Foreskin keratinocyte (primary cell): ENCODE measurements at places on chromosomes 5 and 9. TPM values are rescaled to one million over a fixed set of nuclear protein-coding genes. Genes with fewer than 3 reads are reported as not detected.

DNA sequence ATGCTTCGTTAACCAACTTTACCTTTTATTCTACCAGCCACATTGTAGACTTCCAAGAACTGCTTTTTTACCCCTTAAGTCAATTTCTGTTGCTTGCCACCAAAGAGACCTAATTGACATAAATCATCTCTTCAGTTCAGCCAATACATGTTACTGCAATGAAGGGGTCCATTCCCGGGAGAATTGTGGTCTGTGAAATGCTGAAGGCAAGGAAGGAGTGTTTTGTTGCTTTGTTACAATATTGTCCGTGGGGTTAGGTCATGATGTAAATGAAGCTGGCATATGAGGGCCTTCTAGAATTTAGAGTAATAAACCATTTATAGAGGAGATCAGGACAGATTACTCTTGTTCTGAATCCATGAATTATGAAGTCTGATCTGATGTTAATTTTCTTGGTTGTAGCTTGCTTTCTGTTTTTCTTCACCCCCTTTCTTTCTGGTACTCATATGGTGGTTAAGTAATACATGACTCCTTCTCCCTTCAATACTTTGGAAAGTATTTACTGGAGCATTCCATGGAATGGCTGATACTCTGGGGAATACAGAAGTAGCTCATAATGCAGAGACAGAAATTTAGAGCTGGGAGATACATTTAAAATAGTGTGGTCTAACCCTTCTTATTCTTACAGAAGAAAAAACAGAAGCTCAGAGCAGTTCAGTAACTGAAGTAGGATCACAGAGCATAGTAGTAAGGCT, 297.0 kb upstream of the CLINT1 start:
- no peak for DNase-seq

DNA sequence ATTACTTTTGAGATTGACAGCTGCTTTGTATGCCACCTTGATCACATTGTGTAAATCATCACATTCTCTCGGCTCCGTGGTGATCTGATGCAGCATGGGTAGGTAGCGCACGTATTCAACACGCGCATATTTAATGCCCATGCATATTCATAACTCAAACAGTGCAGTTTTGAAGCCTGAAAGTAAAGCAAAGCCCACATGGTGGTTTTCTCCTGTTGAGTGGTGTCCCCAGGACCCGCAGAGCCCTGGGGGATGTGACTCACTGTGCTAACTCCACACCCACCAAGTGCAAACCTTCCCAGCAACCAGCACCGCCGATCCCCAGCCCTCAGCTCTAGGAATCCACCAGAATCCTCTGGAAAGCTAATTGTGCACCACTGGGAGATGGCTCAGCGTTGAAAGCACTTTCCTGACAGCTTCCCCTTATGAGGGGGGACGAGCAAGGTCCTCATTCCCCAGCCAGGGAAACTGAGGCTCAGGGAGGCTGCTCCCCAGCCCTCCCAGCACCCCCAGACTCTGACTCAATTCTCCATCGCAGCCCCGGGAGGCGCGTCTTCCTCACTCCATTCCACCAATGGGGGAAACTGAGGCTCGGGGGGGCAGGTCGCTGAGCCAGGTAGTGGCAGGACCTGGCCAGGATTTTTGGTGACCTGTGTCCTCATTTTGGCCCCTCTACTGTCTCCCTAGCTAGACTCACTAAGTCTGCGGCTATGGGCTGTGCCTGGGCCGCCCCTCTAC, 46.4 kb downstream of the SARDH start:
- DNase-seq, result no peak

- DNase-seq, result no peak
These were observed 93.4 kb upstream of the KIF2A start for GRCh38 chr5:62212648-62213047.

XRCC4 gene
- 11.1 and 12.2 TPM in 2 replicates for total RNA-seq

STPG3 gene
- total RNA-seq, result not detected in 2 replicates

GRCh38 chr9:92463984-92464383, 18.3 kb downstream of the ASPN start:
- peak; percentile 81 for DNase-seq

DNA sequence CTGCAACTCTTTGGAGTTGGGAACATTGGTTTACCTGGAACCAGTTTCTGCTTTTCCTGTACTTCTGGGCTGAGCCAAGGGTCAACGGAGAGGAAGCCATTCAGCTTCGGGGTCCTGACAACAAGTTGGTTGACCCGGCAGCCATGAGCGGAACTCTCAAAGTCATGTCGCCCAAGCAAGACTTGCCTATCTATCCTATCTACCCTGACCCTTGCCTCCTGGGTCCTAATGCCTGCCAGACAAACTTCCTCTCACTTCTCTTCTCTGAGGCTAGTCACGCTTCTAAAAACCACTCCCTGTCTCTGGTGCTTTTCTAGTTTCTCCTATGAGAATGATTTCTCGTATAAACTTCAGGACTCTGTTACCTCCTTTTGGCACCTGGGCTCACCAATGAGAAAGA, 44.7 kb upstream of the CRHBP start:
- no peak for DNase-seq

DNA sequence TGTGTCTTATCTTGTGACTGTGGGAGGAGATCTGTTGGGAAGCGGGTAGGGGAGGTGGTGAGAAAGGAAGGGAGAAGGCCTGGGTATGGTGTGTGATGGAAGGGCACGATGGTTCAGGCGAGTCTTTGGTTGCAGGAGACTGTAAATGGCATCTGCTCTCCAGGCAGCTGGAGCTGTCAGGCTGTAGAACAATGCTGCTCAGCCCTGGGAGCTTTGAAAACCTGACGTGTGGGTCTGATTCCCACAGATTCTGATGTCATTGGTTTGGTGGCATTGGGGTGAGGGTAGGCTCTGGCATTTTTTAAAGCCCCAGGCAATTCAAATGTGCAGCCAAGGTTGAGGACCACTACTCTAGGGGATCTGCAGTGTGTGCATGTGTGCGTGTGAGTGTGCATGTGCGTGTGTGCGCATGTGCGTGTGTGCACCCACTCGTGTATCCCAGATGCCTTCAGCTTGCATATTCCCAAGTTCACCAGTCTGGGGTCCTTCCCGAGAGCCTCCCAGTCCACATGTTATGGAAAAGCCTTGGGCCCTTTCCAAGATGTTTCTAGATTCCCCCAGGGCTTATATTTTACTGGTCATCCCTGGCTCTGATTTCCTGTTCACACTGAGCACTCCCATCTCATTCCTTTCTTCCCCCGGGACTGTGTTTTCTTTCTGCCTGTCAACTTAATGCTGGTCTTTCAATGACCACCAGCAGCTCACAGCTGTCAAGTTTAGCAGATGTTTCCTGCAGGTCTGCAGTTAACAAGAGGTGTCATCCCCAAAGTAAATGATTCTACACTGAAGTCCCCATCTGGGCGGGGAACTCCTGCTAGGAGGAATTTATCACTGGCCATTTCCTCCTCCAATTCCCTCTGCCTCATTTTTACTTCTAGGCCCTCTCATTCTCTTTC, 34.0 kb downstream of the BOD1 start:
- no peak for DNase-seq
